Hematopoietic multipotent progenitor cell treated with erythropoietin and hydrocortisone succinate and interleukin-3 and kit ligand, for 4 days (in vitro differentiated cells): ENCODE measurements at places on chromosomes 11 and 22.

GRCh38 chr22:25452116-25452700 is 112.3 kb upstream of the GRK3 start:
- no peak for DNase-seq

GRCh38 chr11:60589611-60590010 is 74.4 kb downstream of the MS4A13 start:
- DNase-seq, result no peak

DNA sequence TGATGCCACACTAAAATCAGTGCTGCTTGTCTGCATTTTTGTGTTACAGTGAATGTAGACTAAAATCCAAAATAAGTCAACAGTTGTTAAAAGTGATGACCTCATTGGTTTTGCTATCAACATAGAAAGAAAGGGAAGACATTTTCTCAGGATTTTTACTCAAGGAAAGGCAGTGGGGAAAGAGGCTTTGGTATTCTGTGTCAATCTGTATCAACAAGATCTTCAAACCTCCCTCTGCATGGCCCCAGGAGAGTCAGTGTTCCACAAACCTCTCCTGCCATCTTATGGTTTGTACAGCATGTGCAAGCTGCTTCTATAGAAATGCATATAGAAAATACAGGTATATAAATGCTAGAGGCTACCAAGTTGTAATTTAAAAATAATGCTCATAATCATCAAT is 13.8 kb upstream of the OR51M1 start:
- DNase-seq, result peak; percentile 84

DNA sequence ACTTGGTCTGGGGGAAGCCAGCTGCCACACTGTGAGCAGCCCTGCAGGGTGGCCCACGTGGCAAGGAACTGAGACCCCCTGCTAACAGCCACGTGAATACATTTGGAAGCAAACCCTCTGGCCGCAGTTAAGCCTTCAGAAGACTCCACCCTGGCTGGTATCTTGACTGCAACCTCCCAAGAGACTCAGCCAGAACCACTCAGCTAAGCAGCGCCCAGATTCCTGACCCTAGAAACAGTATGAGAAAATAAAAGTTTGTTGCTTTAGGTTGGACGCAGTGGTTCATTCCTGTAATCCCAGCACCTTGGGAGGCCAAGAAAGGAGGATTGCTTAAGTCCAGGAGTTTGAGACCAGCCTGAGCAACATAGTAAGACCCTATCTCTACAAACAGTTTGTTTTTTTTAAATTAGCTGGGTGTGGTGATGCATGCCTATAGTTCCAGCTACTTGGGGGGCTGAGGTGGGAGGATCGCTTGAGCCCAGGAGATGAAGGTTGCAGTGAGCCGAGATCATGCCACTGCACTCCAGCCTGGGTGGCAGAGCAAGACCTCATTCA is 8.7 kb downstream of the ZMAT5 start:
- DNase-seq, result no peak

- peak; percentile 40 for DNase-seq
Measured at GRCh38 chr11:107856180-107856980, 2.2 kb downstream of the SLC35F2 start.

GRCh38 chr11:9518835-9519410 is 54.5 kb upstream of the WEE1 start:
- DNase-seq, result no peak

DNA sequence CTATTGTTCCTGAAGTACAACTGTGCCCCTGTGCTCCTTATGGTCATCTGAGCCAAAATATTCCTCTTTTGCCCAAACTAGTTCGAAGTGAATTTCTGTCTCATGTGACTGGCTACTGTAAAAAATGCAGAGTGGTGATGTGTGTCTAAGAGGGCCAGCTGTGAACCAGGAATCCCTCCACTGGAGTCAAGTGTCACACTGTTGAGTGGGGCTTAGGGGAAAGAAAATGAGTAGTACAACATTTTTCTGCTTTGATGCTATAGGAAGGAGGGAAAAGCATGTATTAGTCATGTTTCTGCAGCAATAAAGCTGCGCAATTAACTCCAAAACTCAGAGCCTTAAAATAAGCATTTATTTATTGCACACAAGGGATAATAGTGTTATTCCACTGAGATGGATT is 39.8 kb upstream of the HMGXB4 start:
- DNase-seq, result no peak

GRCh38 chr11:134224710-134225664 is 516 bp downstream of the VPS26B start:
- peak; percentile 87 for DNase-seq

DNA sequence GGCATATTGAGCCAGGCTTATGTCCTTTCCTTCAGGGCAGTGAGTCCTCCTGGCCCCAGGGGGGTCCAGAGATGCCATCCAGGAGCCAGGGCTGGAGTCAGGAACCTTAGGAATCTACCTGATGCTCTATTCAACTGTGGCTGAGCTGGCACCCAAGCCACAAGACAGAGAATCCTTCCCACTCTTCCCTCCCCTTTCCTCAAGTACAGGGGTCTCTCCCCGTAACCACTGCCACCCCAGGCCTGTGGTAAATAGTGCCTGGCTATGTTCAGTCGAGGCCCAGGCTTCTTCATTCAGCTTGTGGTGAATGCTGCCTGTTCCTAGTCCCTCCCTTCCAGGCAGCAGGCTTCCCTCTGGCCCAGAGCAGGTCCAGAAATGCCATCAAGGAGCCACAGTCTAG is 45.5 kb upstream of the THY1 start:
- DNase-seq, result no peak

- DNase-seq, result no peak
Measured at GRCh38 chr22:25365491-25366261, 146.2 kb downstream of the CRYBB2 start.

- no peak for DNase-seq
Measured at GRCh38 chr11:35477901-35478300, 47.5 kb downstream of the PAMR1 start.

DNA sequence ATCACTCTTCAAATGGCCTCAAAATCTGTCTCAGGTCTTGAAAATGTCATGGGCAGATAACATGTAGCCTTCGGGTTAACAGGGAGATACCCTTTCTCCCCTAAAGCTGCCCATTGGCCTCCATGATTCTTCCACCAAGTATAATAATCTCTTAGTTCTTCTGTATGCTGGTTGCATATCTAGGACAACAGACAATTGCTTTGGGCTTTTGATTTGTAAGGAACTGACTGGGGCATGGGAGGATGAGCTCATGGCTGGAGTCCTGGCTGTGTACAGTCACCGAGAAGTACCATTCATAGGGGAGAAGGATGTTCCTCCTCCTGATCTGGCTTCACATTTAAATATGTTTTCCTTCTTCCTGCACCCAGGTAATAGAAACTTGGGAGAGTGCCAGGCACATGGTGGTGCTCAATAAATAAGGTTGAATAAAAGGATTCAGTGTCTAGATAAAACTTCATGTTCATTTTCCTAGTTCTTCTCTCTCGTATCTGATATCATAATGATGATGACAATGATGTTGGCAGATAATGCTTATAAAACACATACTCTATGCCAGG is 2.8 kb upstream of the AMPD3 start:
- peak; percentile 47 for DNase-seq

DNA sequence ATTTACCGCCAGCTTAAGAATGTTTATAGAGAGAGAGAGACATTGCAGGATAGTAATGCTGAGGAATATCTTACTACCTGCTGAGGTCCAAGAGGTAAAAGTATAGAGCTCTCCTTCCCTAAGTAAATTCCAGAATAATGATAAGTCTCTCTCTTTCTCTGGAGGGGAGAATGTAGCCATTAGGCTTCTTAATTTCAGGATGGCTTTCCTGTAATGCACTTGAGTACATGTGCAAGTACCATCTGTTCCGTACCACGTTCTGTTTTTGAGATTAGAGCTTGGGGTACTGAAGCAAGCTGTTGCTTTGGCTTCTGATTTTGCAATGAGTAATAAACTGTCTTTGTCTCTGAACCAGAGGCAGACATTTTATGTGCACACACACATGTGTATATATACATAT is 1314.0 kb downstream of the JRKL start:
- no peak for DNase-seq

DNA sequence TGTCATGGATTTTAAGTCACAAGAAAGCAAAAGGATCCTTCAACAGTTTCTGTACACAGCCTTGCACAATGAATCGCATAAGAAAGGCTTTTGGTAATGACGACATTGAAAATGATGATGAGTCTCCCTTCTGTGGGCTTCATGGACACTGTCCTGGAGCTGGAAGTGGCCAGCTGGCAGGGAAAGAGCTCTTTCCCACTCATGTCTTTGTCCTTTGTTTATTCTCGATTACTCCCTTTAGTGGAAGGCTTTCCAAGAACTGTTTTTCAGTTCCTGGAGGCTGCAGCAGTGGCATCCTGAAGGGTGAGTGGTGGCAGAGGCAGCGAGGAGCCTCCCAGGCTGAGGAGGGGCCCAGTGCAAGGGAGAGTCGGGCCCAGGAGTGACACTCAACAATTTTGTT is 505.2 kb downstream of the NTM start:
- DNase-seq, result no peak

- DNase-seq, result no peak
Measured at GRCh38 chr11:28910926-28911325, 802.7 kb downstream of the METTL15 start.

DNA sequence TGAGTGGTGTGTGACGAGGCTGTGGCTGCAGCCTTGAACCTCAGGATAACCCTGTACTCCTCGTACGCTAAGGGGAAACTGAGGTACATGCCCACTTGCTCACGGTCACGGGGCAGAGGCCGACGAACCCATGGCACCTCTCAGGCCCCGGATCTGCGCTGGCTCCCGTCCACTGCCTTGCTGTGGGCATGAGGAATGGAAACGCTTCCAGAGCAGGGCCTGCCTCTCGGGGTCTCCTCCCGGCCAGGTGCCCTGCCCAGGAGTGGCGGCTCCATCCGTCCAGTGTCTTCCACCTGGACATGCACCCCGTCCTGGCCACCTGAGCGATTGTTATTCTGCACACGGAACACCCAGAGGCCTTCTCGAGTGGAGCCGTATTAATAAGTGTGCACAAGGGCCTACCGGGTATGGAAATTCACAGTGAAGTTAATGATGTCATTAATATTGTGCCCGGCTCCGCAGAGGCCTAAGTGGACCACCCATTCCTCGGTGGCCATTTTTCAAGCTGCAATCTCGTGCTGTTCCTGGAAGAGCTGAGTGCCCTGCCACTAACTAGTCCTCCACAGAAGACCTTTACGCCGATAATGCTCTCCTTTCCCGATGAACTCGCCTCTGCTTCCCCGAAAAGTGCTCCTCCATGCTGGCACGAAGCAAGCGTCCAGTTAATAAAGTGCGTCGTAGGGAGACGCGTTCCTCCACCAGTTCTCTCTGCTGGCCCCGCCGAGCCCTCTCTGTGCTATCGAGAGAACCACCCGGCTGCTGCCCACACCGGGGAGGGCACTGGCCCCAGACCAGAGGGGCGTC is 927.9 kb downstream of the BRD1 start:
- DNase-seq, result no peak

DNA sequence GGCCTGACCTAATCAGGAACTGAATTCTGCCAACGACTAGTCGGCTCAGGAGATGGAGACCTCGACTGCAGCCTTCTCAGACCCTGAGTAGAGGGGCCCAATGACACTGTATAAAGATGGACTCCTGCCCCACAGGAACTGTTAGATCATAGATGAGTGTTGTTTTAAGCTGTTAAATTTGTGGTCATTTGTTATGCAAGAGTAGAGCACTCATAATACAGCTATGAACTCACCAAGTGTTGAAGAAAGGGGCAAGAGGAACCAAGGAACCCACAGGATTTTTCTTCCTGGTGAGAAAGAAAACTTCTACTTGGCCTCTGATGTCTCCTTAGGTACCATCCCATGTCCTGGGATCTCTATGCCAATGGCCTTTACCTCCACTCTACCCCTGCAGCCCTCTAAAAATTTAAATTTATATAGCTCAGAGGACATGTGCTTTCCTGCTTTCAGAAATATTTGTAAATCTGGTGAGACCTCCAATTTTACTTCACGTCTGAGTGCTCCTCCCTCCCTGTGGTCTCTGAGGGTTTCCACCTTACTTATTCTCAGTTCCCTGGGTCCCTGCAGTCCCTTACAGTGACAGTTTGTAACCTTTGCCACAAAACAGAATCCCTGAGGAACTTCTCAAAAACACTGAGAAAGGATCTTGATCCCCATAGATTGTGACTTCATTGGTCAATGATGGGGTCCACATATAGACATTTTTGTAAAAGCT is 256.3 kb upstream of the ARHGAP20 start:
- DNase-seq, result peak; percentile 37

GRCh38 chr22:47784367-47784983 is 1022.0 kb downstream of the TBC1D22A start:
- DNase-seq, result no peak

DNA sequence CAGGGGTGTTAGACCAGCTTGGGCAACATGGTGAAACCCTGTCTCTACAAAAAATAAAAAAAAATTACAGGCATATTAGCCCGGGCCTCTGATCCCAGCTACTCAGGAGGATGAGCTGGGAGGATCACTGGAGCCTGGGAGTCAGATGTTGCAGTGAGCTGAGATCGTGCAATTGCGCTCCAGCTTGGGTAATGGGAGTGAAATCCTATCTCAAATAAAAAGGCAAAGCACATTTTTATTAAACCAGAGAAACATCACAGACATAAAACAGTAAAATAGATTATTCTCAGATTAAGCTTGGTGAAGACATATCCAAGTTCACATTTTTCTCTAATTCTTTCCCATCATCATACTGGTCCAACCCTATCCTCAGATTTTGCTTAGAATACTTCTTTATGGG is 30.1 kb upstream of the XBP1 start:
- DNase-seq, result no peak

- DNase-seq, result no peak
Measured at GRCh38 chr22:28711341-28711740, 30.3 kb downstream of the CHEK2 start.
